ENCODE measurements at places on chromosomes 1 and 21.

DNA sequence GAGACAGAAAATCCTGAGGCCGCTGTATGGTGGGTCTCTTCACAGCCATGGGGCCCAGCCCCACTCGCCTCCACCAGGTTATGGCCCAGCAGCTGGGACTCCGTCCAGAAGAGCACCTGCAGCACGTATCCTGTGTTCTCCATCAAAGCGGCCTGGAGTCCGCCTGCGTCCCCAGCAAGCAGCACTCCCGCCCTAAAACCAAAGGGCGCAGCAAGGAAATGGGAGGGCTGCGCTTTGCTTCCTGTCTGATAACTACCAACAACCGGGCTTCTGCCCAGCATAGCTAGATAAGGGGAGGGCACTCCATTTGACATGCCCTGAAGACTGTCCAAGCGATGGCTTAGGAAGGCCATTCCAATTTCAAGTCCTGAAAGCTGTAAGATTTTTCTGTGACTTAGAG lies 119.9 kb downstream of the KCNJ15 start:
- no peak for DNase-seq

DNA sequence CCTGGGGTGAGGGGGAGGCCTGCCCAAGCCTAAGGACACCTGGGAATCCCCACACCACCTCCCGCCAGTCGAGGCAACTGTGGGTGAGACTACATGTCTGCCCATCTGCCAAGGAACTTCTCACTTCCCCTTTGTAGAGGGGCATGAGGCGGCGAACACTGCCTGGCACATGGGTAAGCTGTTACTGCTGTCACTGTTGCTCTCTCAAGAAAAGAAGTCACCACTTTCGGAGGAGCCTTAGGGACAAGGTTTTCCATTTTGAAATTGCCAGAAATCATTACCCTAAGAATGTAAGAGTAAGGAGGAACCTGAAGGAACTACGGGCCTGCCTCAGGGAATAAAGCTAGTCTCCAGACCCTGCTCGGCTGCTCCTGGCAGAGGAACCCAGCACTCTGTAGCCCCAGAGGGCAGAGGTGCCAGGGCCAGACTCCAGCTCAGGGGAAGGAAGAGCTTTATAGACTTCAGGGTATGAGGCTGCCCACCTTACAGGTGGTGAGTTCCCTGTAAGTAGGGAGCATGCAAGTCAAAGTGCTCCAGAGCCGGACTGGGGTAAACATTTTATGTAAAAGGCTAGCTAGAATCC lies 23.3 kb downstream of the SLC2A1 start:
- no peak for DNase-seq

DNA sequence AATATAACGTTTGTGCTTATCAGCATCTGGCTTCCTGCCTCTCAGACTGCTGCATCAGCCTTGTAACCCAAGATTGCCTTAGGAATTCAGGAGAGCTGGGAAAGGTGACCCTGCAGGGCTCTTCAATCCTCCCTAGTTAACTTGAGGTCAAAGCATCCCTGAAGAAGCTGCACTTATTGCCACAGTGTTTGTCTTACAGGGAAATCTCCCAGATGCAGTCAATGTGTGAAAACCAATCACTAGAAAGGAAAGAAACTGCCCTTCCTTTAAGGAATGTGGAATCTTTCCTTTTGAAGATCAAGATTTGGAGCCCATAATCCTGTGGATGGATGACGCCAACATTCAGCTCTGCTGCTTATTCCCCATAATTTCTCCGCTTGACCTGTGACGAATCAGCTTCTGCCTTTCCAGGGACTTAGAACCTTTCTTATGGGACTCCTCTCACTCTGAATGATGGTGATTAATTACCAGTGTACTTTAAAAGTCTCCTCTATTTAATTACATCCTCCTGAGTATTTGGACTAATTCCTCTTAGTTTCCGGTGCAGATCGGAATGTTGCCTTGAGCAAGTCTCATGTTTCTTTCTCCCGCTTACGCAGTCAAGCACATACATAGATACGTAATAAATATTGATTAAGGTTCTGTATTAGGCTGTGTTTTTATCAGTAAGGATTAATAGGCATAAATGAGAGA lies 14.4 kb downstream of the ADAMTS5 start:
- DNase-seq: no peak

DNA sequence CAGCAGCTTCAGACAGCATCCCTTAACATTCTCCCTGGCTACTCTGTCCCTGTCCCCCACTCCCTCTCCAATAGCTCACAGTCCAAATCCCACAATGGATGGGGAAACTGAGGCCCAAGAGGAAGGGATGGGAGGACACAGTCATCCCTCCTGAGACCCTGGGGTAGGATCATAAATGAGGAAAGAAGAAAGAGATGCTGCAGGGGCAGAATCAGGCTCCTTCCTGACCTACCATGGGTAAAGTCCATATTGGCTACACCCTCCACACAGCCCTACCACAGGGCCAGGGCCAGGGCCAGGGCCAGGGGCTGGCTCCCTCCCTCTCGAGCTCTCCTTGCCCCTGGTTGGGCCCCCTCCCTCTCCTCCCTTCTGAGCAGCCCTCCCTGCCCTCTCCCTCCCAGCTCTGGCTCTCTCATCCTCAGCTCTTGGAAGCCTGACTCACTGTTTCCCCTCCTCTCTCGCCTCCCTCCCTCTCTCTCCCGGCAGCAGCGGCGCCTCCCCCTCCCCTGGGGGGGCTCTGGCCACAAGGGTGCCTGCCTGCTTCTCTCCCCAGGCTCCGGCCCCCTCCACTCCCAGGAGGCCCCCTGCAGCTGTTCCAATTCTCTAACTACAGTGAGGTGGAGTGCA lies 4.9 kb downstream of the AHDC1 start:
- no peak for DNase-seq

- DNase-seq: no peak
Observed at GRCh38 chr1:24336075-24336474, 16.9 kb downstream of the GRHL3 start.

GRCh38 chr21:42094811-42095210 lies 23.7 kb downstream of the UMODL1 start:
- DNase-seq: no peak

DNA sequence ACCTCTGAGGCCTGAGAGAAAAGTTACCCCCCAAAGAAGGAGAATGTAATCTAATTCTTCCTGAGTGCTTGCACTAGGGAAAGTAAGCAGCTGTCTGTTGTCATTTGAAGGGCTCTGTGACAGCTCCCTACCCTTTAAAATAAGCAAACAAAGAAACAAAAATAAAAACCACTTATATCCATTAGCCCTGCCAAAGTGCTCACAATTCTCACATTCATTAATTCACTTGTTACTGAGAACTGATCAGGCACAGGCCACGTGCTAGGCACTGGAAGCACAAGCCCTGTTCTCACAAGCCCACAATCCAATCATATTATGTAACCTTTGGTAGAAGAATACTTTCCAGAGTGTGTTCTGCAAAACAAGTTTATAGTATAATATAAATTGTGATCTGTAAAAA lies 199.4 kb downstream of the ZC3H11B start:
- no peak for DNase-seq

Data from activated naive CD4-positive, alpha-beta T cell (primary cell).